Cortex of kidney (tissue), 1 donor: ENCODE measurements at places on chromosomes 12 and 14.

DNA sequence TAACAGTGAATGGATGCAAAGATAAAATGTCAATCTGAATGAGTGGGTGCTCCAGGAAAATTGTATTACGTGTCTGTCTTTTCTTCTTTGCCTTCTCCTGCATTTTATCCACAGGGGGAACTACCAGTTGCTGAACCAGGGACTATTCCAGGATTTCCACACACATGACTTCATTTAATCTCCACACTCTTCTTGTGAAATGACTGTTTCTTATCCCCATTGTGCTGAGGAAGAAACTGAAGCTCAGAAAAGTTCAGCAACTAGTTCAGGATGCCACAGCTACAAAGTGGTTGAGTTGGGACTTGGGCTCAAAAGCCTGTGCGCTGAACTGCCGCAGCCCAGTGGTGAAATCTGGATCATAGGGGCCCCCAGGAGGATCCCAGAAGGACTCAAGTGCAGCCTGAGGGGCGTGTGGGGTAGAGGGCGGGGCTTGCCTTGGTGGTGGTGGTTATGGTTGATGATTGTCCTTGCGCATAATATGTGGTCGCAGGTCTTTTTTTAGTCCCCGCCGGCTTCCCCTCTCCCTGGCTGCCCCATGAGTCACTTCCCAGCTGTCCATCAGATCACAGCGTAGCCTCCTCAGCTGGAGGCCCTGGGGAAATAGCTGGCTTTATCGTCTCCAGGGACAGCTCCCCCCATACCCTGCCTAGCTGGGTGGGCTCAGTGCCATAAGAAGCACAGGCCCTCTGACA is 235.2 kb upstream of the CRY1 start:
- no peak for DNase-seq

GRCh38 chr12:93413064-93413463 is 28.7 kb downstream of the UBE2N start:
- DNase-seq = no peak

GRCh38 chr12:15620741-15621539 is 168.2 kb downstream of the EPS8 start:
- DNase-seq = no peak

DNA sequence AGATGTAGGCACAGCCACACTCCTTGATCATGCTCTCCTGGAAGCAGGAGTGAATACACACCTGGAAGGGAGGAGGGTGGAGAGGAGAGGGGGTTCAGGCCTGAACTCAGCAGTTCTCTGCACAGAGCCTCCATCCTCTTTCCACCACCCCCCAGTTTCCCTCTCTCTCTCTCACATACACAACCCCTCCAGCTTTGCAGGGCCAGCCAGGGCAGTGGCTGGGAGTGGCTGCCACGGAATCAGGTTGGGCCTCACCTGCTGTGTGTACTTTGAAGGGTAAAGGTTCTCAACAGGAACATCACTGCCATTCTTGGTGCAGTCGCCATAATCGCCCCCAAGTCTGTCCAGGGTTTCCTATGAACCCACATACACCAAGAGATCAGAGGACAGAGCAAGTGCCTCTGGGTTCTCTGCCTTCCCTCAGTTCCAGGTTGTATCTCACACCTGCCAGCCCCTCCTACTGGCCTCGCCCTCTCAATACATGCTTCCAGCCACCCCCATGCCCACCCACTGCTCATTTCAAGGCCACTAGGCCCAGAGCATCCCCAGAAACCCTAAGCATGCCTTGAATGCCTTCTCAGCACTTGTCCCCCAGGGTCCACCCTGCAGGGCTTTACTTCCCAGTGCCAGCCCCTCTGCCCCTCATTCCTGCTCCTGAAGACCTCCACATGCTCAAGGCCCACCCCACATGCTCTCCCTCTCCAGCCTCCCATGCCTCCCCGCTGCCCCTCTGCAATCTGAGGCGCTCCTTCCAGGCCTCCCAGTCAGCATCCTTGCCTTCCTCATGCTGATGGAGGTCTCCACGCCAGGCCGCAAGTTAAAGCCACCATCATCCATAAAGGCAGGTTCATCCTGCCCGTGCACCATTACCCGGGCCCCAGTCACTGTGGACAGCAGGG is 12.9 kb upstream of the TNFRSF1A start:
- no peak for DNase-seq

GRCh38 chr14:57573173-57573572 is 79.5 kb upstream of the CCDC198 start:
- DNase-seq = no peak

DNA sequence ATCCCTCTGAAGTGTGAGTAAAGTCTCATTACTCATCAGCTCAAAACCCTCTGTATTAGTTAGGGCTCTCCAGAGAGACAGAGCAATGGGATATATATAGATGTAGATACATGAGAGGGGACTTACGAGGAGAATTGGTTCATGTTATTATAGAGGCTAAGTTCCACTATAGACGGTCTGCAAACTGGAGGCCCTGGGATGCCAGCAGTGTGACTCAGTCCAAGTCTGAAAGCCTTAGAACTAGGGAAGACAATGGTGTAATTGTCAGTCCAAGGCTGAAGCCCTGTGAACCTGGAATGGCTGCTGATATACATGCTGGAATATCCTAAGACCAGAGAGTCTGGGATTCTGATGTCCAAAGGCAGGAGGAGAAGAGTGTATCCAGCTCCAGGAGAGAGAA is 57.3 kb upstream of the CEP83 start:
- DNase-seq = no peak

- no peak for DNase-seq
Measured at GRCh38 chr14:33709711-33710110, 241.2 kb downstream of the EGLN3 start.

DNA sequence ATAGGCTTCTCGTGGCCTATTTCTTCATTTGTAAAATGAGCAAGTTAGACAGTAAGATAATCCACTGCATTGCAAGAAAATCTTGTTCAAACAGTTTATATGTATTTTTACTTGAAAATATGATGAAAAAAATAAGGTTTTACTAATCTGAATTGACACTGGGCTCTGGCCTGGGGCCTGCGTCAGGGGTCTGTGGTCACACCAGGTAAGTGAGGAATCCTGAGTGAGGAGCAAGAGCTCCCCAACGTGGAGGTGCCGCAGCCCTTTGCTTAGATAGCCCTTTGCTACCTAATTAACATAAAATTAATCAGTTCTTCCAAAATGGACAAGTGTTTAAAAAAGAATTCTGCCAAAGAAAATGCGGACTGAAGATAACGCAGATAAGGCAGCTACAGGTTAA is 39.1 kb upstream of the STAB2 start:
- DNase-seq = no peak

DNA sequence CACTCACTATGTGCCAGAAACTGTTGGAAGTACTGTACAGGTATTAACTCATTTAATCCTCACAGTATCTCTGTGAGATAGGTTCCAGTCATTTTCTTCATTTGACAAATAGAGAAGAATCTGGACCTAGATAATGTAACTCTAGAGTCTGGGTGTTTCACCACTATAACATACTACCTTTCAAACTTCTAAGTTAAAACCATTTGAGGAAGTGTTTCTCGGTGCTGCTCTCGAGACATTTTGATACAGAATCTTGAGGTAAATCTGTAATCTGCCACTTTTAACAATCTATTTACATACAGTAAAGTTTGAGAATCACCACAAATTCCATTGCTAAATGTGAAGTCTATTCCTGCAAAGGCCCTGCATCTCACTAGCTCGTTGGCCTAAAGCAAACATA is 8.8 kb downstream of the OLR1 start:
- DNase-seq = no peak

GRCh38 chr12:120903412-120904196 is 554 bp downstream of the SPPL3 start:
- DNase-seq = no peak

DNA sequence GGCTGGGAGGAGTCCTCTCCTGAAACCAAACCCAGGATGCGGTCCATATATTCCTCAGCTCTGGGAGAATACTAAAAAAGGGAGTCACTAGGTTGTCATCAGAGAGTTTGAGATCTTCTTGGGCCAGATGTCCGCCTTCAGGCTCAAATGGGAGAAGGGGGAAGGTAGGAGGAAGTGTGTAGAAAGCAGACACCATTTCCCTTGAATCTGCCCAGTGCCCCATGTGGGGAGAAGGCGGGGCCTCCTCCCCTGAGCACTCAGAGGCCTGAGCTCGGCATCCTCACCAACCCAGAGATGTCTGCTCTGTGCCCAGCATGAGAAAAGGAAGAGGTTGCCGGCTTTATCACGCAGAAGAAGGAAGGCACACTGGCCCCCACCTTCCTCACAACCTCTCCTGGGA is 37.3 kb downstream of the LTBP2 start:
- no peak for DNase-seq

DNA sequence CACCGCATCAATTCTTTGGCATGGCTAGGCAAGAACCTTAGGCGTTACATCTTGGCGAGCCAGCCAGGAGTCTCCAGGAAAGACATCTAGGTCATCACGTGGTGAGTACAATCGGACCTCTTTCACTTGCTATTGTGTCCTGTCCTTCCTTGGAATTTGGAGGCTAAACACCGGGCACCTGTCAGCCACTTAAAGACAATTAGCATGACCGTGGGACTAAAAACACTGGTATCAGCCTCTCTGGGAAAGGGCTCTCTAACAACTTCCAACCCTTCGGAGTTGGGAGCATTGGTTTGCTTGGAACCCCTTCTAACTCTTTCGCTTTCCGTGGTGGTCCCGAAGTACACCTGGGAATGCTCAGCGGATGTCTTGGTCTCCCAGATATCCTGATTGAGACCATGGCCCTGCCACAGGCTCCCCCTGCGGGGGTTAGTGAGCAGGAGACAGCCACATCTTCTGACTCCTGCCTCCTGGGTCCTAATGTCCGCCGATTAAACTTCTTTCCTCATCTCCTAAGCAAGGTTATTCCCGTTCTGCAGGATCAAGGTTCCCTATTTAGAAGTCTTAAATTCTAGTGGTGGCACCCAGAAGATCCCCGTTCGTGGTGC is 971.7 kb downstream of the FSCB start:
- no peak for DNase-seq

DNA sequence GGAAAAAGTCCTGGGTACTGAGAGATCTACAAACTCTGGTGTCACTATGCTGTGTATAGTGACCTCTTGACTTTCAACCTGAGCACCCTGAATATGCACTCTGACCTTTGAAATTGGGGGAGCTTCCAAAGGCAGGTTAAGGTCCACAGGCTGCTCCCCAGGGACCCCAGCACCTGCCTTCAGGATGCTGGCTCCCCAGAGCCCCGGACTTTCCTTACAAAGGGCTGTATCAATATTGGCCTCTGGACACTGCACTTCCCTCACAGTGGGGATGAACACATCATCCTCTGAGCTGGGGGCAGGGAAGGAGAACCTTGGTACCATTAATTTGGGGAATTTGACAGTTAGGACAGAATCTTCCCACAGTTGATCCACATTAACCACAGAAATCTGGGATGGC is 14.3 kb downstream of the PLD4 start:
- no peak for DNase-seq

DNA sequence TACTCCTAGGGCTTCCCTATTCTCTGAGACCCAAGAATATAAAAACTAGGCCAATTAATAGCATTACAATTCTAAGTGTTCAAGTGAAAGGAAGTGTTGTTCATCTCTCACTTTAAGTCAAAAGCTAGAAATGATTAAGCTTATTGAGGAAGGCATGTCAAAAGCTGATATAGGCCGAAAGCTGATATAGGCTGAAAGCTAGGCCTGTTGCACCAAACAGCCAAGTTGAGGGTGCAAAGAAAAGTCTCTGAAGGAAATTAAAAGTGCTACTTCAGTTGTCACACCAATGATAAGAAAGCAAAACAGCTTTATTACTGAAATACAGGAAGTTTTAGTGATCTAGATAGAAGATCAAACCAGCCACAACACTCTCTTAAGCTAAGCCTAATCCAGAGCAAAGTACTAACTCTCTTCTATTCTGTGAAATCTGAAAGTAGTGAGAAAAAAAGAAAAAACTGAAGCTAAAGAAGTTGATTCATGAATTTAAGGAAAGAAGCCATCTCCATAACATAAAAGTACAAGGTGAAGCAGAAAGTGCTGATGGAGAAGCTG is 68.9 kb downstream of the SLC6A15 start:
- DNase-seq = no peak

GRCh38 chr14:68728342-68729106 is 64.3 kb downstream of the ZFP36L1 start:
- no peak for DNase-seq

GRCh38 chr12:120849765-120850164 is 54.4 kb downstream of the SPPL3 start:
- DNase-seq = no peak

GRCh38 chr12:108793756-108794441 is 62.6 kb upstream of the CORO1C start:
- no peak for DNase-seq

- DNase-seq = no peak
Measured at GRCh38 chr14:95761436-95761835, 47.5 kb upstream of the TCL1A start.

GRCh38 chr14:22159957-22160356 is 429.1 kb downstream of the DAD1 start:
- no peak for DNase-seq

GRCh38 chr12:3523728-3524127 is 32.7 kb downstream of the PRMT8 start:
- no peak for DNase-seq

DNA sequence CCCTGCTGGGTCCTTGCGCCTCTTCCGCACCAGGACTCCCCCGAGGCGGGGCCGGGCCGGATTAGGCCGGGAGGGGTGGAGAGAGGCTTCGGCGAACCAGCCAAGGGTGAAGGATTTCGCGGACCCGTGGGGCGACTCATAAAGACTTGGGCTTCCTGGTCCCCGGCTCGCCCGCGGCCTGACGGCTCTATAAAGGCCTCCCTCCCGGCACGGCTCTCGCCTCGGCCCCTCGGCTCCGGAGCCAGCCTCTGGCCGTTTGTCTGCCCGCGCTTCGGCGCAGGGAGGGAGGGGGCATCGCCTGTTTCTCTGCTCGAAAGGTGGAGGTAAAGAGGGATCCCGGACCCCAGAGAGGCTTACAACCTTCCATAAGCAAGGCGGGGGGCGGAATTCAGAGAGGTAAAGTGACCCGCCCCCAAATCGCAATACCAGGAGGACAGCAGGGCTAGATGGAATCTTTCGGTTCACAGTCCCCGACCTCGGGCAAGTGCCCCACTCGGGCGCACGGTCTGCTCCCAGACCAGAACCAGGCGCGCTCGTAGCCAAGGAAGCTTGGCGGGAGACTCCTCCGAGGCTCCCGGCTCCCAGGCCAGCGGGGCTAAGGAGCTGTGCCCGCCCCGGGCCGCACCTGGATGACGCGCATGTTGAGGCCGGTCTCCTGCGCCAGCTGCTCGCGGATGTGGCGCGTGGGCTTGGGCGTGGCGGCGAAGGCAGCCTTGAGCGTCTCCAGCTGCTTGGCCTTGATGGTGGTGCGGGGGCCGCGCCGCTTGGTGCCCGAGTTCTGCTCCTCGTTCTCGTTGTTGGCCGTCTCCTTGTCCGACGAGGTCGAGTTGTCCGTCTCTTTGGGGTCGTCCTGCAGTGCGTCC is 3.9 kb downstream of the LHX5 start:
- no peak for DNase-seq

- no peak for DNase-seq
Measured at GRCh38 chr12:132581348-132582057, 28.9 kb downstream of the LRCOL1 start.

- no peak for DNase-seq
Measured at GRCh38 chr12:53871367-53871766, 67.3 kb upstream of the HOXC13 start.
